ENCODE measurements at places on chromosomes 2 and 18.

DNA sequence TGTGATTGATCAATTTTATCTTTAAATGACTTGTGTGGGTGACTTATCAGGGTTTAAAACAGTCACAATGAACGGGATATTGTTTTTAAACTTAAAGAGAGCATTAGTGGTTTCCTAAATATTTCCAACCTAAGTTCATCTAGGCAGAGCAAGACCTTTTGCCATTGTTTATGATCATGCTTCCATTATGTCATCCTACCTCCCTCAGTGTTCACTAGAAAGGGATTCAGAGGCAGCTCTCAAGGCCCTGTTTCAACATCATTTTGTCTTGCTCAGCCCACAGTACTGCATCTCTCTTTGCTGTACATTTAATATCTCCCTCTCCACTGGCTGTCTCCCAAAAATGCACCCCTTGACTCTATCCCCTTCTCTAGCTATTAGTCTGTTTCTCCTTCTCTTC is 21.5 kb upstream of the PELI1 start:
- DNase-seq: no peak

GRCh38 chr2:112605926-112606325 is 21.5 kb downstream of the CHCHD5 start:
- DNase-seq: no peak

DNA sequence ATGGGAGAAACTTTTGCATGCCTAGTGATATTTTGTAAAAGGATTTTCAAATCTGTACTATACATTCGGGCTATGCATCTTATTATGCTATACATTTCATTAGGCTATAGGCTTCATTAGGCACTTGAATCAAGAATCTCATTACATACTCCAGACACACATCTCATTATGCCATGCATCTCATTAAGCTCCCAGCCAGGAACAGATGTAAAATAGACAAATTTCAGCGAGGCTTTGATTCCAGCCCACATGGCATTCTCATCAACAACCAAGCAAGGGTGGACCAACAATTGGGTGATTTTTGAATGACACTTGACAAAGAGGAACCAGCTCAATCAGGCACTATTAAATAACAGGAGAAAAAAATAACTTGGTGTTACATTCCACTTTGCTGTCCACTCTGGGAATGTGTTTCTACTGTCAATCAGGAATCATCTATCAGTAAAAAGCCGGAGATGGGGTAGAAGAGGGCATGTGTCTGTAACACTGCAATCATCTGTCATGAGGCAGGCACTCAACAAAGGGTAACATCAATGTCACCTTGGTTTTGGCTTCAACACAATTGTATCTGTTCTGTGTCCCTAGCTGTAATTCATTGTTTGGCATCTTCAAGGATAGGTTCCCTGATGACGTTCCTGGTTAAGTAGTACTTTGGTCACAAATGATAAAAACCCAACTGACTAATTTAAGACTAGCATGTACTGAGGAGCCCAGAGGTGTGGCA is 498.6 kb downstream of the EPHA4 start:
- no peak for DNase-seq

GRCh38 chr2:153543635-153544071 is 65.1 kb upstream of the RPRM start:
- no peak for DNase-seq

- no peak for DNase-seq
Observed at GRCh38 chr2:88451811-88452564, 505 bp downstream of the FOXI3 start.

DNA sequence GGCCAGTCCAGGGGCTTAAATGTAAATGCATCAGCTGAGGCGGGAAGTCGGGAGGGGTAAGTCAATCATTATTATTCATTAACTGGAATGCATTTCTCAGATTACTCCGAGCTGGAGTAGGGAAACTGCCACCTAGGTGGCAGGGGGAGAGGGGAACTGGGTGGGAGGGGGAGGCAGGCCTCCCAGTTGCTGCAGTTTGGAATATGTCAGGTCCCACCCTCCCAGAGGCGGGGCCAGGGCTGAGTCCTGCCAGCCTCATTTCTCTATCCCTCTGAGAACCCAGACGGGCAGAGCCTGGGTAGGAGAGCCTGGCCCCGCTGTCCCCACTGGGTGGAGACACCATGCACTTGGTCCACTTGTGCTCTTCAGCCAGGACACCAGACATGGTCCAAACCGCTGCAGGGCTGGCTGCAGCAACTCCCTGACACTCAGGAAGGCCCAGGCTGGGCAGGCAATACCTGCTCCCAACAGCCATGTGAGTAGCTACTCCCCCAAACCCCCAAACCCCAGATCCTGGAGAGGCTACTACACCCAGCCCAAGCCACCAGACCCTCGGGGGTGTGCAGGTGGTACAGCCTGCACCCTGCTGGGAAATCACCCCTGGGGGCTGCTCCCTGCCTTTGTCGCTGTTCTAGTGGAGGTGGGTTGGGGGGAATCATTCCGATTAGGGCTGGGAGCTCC is at the start of gene GPBAR1:
GPBAR1 (plus strand) TSS at position 274 of the 681 bp plus-strand sequence. CDS start 1,710 bp downstream, outside the sequence.
- no peak for DNase-seq

- DNase-seq: no peak
Observed at GRCh38 chr2:88603146-88603545, 24.1 kb downstream of the EIF2AK3 start.

DNA sequence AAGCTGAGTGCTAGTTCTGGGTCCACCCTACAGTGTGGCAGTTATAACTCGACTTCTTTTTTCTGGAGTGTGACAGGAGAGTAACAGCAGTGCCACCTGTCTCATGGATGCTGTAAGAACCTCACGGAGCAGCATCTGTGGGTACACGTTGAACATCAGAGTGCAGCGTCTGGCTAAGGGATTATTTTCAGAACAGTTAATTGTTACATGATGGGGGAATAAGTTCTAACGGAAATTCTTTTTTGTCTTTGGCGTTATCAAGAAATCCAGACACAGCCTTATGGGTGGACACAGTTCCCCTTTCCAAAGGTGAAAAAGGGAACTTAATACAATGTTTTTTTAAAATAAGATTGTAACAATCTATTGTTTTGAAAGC is 28.3 kb upstream of the TOGARAM2 start:
- no peak for DNase-seq

DNA sequence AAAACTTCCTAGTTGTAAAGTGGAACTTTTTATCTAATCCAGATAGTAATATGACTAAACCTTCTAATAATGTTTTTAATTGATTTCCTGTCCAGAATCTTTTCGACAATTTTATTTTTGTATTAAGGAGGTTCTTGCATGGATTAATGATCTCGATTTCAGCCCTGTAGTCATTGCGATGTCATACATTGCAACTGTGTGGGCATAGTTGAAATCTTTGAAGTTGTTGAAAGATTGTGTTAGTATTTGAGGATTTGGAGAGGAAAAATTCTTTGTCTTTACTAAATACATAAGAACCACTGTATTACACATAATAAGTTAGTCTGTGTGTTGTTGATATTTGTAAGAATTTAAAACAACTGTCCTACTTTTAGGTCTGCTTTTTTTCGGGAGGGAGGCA is 31.1 kb downstream of the ACSL3 start:
- no peak for DNase-seq

- DNase-seq: no peak
Observed at GRCh38 chr2:162945785-162946184, 107.2 kb upstream of the KCNH7 start.

DNA sequence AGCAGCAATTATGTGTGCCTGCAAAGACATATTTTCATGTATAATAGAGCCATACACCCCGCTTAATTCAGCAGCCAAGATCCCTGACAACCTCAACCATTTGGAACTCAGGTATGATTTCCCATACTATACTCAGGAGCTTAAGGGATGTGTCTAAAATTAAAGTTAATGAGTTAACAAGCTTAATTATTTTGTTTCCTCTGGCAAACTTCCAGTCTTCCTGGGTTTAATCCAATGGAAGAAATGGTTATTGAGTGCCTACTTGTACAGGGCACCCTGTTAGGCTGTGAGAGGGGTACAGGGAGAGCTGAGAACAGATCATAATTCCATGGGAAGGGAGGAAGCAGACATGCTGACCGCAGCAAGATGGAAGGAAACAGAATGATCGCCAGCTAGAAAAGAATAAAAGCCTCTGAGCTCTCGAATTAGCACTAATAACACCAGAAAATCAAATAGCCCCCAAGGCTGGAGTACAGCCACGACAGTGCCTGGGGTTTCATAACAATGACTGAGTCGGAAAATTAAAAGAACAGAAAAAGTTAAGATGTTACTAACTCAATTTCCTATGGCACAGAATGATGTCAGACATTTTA is 20.8 kb upstream of the CEP68 start:
- DNase-seq: no peak

DNA sequence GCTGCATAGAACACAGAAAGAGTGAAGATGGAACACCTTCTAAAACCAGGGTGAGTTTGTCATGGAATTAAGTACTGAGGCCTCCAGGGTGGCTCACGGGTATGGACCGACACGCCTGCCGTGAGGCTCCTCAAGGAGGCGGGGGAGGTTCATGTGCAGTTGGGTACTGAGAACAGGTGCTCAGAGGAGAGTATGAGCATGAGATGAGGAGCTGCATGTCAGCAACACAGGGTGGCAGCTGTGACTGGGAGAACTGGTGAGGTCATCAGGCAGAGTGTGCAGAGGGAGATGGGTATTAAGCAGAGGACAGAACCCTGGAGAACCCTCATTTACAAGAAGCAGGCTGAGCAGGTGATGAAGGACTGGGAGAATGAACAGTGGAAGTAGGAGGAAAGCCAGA is 63.2 kb upstream of the KLHL29 start:
- DNase-seq: no peak

DNA sequence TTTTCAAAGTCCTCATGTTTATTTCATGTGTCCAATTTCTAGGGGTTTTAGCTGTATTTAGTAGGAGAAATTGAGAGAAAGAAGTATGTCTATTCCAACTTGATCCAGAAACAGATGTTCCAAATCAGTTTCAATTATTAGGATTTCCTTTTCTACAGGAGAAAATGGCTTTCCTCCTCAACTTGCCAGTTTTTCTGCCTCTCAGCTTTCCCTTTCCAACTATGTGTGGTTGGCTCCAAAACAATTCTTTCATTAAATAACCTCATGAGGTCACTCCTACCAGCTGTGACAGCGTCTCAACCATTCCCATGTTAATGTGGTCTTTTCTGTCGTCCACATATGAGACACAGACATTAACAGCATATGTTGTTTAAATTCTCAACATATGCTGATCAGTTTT is 13.1 kb downstream of the XIRP2 start:
- DNase-seq: no peak

- DNase-seq: no peak
Observed at GRCh38 chr18:39345321-39345720, 1779.7 kb upstream of the CELF4 start.

GRCh38 chr2:178059681-178060080 is 12.9 kb downstream of the PDE11A start:
- DNase-seq: no peak

GRCh38 chr2:39640107-39640506 is 25.6 kb upstream of the TMEM178A start:
- DNase-seq: no peak

- DNase-seq: no peak
Observed at GRCh38 chr18:24016643-24017042, 2.1 kb downstream of the TTC39C start.

DNA sequence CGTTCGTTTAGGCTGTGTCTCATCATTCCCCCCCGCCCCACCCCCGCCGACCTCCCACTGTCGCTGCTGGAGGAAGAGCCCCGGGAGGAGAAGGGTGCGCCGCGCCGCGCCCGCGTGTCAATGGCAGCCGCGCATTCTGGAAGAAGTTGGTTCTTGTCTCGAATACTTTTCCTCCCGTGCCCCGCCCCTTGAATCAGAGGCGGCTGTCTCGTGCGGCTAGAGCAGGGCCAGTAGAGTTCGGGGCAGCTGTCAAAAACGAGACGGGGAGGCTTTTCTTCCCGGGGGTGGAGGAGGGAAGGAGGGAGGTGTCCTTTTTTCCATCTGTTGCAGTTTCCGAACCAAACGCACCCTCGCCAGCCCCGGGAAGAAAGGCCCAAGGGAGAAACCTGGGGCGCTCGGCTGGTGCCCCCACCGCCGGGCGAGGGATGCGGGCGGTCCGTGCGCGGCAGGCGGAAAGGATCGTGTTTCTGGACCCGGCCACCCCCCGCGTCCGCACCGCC is 410 bp upstream of the TGIF1 start:
- DNase-seq: no peak

DNA sequence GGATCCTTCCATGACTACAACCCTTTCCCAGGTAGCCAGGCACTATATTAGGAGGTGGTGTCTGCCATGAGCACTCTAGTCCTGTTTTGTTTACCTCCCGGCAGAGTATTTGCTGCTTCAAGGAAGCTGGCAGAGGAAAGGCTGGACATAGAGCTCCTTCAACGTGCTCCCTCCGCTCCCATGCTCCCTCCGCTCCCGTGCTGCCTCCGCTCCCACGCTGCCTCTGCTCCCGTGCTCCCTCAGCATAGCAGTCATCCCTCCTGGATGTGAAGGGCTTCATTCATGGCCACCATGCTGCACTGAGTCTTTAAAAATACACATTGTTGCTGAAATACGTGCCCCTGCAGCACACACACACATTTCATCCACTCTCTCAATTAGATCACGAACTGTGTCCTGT is 181.9 kb upstream of the MYT1L start:
- DNase-seq: no peak

All from glomerular endothelial cell (primary cell).